ENCODE measurements at places on chromosomes 5 and 9.

GRCh38 chr9:17236147-17236546 lies 101.3 kb downstream of the CNTLN start:
- no peak for DNase-seq

DNA sequence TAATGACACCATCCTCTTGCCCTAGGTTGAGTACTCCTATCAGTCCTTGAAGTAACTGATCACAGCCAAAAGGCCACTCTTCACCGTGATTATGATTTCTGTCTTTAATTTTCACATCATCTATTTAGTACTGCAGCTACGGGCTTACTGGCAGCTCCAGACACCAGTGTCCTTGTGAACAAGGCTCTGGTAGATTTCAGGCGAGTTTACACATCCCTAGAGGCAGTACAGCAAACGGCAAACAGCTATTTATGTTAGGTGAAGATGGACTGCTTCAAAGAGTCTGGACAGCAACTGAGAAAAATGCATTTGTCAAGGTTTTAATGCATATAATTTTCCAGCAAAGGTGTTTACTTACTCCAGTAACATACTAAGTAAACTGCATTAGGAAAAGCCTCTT lies 396.9 kb downstream of the KDM4C start:
- DNase-seq, result no peak

DNA sequence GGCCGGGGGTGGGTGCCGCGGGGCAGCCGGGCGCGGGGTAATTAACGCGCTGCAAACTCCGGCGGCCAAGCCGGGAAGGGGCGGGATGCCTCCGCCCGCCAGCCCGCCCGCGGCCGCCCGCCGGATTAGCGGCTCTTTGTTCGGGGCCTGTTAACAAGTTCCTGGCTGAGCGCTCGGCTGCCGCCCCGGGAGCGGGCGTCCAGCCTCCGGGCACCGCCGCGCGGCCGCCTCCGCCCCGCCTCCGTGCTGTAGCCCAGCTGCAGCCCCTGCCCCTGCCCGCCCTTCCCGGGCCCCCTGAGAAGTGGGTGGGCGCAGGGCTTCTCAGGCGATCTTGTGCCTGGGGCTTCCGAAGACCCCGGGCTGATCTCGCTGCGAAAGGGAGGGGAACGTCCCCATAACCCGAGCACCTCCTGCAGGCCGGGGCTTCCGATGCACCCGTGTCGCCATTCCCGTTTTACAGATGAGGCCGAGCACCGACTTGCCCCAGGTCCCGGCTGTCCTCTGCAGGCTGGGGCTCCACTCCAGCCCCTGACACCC lies 7.5 kb downstream of the UNC5A start:
- no peak for DNase-seq

DNA sequence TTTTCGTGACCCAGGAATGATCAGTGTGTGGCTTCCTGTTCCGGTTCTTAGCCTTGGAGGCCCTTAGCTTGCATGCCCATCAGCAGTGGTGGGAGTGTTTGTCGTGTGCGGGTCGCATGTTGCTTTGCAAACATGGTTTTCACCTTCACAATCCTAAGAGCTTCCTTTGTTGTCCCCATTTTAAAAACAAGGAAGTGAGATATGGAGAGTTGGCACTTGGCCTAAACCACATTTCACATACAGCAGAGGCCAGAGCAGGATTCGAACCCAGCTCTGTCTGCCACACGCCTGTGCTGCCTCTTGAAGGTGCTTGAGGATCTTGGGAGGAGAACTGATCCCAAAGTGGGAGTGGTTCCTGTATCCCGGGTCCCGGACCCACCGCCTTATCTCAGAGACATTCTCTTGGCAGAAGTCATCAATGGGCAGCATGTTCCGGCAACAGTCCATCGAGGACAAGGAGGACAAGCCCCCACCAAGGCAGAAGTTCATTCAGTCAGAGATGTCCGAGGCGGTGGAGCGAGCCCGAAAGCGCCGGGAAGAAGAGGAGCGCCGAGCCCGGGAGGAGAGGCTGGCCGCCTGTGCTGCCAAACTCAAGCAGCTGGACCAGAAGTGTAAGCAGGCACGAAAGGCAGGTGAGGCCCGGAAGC lies 38.2 kb upstream of the POMT1 start:
- no peak for DNase-seq

DNA sequence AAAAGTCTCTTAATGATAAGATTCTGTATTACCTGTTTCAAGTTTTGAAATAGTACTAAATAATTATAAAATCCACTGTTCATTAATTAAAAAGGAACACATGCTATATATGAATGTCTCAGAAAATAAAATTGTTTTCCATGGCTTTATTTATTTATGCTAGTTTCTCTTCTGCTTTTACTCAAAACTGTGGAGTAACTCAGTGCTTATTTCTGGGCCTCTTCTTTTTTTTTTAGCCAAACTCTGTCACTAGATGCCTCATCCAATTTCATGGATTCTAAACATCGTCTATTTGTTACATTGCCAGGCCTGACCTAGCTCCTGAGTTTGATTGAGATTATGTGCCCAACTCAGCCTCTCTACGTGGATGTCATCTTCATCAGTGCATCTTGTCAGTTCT lies 1509.7 kb downstream of the MAT2B start:
- DNase-seq, result no peak

DNA sequence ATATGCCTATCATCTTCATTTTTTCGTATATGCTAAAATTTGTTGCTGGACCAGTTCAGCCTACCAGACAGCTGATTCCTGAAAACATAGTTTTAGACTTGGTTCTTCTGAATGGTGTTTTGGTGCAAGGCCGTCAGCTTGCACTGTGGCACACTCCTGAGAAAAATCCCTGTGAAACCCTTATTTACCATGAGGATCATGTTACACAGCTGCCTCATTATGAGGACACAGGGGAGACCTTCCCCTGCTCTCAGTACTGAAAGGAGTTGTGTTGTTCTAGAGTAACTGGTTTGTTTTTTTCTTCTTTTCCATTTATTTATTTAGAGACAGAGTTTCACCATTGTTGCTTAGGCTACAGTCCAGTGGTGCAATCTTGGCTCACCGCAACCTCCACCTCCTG lies 37.6 kb downstream of the MAST4 start:
- DNase-seq, result no peak

DNA sequence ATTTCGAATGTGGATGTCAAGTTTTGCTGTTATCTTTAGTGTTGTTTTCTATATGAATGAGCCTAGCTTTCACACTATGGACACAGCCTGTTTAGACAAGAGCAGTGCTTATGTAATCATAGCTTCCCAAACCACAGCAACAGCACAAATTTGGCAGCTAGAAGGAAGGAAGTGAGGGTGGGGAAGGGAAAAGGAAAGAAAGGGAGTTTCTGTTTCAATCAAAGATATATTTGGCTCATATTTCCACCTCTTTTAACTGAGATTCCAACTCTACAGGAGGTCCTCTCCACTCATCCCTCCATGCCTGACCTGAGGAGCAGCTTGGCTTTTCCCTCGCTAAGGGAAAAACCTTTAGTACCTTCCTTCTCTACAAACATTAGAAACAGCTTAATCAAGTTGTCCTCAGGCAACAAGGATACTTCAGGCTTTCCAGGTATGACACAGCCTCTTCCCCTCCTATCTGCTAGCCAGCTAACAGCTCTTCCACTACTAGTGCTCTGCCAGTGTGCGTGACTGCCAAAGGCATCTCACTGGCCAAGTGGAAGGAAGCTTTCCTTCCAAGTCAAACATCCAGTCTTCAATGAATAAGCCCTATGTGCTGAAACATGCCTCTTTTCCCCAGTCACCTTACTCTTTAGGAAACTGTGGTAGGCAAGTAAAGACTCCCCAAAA lies 268.6 kb upstream of the PTGER4 start:
- no peak for DNase-seq

GRCh38 chr5:31131381-31131891 lies 62.0 kb upstream of the CDH6 start:
- no peak for DNase-seq

- DNase-seq, result no peak
Observed at GRCh38 chr9:31639451-31639850, 745.0 kb upstream of the ACO1 start.

DNA sequence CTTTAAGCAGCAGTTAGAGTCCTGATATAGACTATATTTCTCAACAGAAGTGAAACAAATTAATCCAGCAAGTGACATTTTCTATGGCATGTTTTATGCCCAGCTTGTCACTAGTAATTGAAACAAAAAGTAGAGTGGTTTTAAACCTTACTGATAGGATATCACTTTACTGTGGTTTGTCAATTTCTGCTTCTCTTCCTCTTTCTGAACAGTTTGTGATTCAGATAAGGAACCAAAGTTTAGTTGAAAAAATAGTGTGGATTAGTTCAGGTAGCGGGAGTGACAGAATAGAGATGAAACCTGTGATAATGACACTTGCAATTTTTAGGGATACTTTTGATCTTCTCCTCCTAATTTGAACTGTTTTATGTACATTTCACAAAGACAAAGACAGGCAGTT lies 485.7 kb upstream of the EDIL3 start:
- DNase-seq, result no peak

GRCh38 chr5:170097934-170098333 lies 7.8 kb upstream of the FOXI1 start:
- DNase-seq, result no peak

GRCh38 chr5:121199216-121199999 lies 652.3 kb upstream of the FTMT start:
- DNase-seq, result no peak

GRCh38 chr5:59151162-59151889 lies 568.5 kb downstream of the RAB3C start:
- no peak for DNase-seq

GRCh38 chr5:174234388-174234787 lies 188.9 kb downstream of the NSG2 start:
- DNase-seq, result no peak

DNA sequence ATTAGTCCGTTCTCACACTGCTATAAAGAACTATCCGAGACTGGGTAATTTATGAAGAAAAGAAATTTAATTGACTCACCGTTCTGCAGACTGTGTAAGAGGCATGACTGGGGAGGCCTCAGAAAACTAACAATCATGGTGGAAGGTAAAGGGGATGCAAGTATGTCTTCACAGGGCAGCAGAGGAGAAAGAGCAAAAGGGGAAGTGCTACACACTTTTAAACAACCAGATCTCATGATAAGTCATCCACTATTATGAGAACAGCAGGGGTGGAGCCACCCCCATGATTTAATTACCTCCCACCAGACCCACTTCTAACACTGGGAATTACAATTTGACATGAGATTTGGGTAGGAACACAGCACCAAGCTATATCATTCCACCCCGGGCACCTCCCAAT lies 26.6 kb downstream of the FST start:
- DNase-seq, result no peak

DNA sequence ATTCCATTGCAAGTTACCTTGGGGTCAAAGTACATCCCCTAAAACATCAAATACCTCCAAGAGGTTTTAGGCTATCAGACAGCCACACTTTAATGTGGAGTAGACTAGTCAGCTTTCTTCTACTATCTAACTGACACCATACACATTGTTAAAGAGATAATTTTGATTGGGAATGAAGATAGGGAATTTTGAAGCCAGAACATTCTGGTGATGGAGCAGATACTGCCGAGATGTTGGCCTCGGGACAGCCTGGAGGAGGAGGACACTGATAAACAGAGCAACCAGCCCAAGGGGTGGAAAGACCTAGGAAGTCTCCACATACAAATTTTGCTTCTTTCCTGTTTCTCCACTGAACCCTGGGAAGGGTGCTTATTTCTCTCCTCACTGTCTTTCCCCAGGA lies 14.9 kb downstream of the TJP2 start:
- DNase-seq, result no peak

DNA sequence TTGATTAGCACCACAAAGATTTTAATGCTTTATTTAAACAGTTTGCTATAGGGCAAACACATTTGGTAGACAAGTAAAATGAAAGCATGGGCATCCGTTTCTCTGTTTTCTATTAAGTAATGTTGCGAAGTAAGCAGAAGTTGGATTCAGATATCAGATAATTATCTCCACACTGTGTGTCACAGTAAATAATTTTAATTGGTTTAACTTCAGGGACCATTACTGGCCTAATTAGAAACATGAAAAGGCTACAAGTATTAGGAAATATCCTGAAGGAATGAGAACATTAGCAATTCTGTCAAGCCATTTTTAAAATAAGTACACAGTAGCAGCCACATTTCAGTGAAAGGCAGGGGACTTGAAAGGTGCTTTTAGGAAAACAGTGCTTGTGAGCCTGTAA lies 975.4 kb downstream of the NR2F1-AS1 start:
- DNase-seq, result no peak

GRCh38 chr5:81233080-81233634 lies at the start of gene CKMT2:
Gene CKMT2 (plus strand): TSS chr5:81233322. CDS start chr5:81251133, 17,811 bp downstream.
- no peak for DNase-seq

DNA sequence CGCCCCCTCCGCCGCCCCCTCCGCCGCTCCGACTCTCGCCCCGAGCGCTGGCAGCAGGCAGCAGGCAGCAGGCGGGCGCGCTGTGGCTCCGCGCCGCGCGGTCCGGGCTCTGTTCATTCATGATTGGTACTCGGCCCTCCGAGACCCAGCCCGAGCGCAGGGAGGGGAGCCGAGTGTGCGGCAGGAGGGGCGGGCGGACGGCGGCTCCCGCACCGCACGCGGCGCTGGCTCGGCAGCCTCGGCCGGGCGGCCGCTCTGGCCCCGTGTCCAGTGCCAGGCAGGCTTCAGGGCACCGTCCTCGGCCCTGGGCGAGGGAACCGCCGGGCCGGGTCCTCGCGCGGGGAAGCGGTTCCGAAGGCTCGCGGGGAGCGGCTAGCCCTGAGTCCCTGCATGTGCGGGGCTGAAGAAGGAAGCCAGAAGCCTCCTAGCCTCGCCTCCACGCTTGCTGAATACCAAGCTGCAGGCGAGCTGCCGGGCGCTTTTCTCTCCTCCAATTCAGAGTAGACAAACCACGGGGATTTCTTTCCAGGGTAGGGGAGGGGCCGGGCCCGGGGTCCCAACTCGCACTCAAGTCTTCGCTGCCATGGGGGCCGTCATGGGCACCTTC lies at the start of gene KCNIP1:
TSS of gene KCNIP1 (plus strand) at position 31 of the 607 bp plus-strand sequence.
- no peak for DNase-seq

- DNase-seq, result no peak
Observed at GRCh38 chr9:72937545-72937944, 15.3 kb downstream of the ALDH1A1 start.

- no peak for DNase-seq
Observed at GRCh38 chr9:84709056-84709455, 39.5 kb downstream of the NTRK2 start.
